ENCODE measurements at places on chromosomes 3 and 15.

- DNase-seq, result no peak
These were observed 17.0 kb downstream of the WDR93 start for GRCh38 chr15:89707577-89707976.

DNA sequence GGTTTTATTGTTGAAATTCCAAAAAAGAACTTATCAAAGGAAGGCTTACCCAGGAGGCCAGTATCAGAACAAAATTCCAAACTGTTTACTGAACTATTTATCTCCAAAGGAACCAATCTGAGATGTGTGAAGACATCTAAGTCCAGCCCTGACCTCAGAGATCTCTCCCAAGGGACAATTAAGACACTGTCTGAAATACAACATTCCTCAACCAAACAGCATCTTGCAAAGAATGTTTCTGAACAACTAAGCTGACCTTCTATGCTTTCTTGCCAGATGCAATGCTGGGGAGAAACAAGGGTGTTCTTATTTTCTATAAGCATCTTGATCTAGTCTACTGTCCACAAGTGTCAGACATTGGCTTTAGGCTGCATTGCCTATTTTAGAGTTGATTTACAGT lies 13.6 kb downstream of the PDZRN3 start:
- no peak for DNase-seq

DNA sequence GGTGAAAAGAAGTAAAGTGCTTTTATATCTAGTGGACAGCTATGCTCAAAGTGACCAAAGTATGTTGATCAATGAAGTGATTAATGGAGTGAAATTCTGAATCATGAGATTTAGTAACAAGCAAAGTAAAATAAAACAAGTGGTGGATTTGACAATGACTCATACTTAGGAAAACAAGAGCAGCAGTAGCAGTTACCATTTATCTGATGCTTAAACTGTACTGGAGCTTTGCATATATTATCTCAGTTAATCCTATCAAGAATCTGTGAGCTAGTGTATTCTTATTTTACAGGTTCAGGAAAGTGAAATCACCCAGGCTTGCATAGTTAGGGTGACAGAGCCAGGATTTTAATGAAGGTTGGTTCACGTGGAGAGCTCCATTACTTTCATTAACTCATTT lies 50.6 kb upstream of the SPATA16 start:
- DNase-seq, result no peak

GRCh38 chr3:47877290-47877689 lies 74.4 kb downstream of the DHX30 start:
- DNase-seq, result no peak
